ENCODE measurements at places on chromosomes 2 and 18. TPM values are rescaled to one million over a fixed set of nuclear protein-coding genes. Genes with fewer than 3 reads are reported as not detected.
A peak's percentile ranks its signal among the peaks of the same experiment; 100 is the strongest.

DNA sequence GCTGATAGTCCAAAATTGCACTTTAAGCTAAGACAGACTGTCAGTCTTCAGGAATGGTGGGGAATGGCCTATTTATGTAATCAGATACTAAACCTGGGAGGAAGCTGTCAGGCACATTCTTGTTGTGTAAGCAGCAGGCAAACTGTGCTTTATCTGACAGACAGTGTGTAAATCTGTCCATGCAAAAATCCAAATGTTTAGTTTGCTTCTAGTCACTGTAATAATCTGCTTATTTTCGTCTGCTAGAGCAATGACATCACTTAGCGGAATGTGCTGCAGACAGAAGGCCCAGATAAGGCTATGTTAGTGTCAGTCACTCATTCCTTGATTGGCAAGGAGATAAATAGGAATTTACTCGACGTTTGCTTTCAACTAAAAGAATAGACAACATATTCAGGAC is 263.5 kb downstream of the ZNF407 start:
- DNase-seq, result no peak

RGPD3 gene
- 0.07 TPM for total RNA-seq

DNA sequence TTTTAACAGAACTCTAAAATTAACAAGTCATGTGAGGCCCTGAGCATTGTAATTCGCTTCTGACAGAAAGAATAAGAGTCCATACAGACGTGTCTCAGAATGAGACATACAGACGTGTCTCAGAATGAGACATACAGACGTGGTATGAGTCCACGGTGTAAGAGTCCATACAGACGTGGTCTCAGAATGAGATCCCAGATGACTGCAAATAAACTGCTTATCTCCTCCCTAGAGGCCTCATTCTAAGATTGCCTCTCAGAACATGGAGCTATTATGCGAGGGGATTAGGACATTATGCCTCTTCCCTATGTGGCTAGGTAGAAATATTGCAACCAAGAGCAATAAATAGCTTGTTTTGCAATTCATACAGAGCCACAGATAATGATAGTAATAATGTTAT is 63.9 kb downstream of the NEB start:
- DNase-seq, result no peak

DNA sequence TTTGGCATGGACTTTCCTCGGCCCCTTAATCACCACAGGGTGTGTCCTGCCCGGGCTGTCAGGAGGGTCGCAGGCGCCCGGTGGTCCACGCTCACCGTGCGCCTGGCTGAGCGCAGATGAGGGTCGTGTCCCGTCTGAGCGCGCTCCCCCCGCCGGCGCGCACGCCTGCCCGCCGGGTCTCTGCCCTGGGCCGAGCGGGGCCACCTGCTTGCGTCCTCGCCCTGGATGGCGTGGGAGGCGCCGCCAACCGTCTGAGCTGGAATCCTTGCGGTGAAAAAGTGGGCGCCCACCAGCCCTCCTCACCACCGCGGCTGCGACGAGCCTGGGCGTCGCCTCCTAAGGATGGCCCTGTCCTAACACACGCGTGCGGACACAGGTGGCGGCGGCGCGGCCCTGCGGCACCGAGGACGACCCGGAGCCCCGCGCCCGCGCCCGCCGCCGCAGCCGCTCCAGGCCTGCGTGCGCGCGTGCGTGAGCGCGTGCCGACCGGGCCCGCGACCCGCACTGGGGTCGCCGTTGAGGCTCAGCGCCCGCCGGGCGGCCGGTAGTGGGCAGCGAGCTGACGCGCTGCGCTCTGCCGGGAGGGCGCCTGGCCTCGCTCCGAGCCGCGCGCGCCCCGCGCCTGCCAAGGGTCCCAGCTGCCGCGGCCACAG is 126.6 kb downstream of the ARHGEF4 start:
- no peak for DNase-seq

GRCh38 chr2:191417746-191418145 is 172.5 kb downstream of the MYO1B start:
- DNase-seq, result no peak

PAX3 gene
- total RNA-seq, result not detected

GRCh38 chr2:57696016-57696415 is 350.6 kb upstream of the VRK2 start:
- DNase-seq, result no peak

GRCh38 chr2:28778392-28778791 is 26.8 kb downstream of the PPP1CB start:
- no peak for DNase-seq

REL gene
- total RNA-seq, result 6.9 TPM

DNA sequence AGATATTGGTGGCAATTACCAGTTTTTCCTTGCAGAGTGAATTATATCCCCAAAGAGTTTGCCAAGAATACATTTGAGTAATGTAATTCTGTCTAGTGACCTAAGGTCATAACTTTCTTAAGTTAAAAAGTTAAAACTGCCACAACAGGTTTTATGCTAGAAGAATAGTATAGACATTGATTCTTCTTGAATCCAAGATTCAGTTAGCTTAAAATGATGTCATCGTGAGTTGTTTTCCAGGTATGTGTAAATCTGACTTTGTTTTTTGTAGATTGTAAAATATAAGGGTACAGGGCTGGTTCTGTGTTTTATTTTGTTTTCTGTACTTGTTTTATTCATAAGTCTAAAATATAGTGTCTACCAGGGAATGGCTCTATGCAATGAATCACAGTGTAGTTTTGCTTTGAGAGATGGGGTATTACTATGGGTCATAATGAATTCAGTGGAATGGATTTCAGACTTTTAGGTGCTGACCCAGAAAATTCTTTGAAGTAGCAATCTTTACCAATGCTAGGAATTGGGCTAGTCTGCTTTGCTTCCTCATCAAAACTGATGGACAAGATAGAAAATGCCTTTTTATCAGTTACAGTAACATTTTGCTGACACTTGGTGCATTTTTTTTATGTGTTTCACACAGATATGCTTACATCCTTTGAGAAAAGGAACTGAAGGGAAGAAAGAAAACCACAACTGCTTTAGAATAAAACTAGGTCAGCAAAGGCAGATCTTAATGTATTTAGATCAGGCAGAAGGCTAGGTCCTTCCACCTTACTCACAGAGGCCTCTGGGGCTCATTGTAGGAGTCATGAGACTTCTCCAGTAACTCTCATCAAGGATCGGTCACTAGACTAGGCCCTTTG is 20.8 kb upstream of the MGAT5 start:
- DNase-seq, result no peak

- DNase-seq, result no peak
Observed at GRCh38 chr2:128332091-128332634, 13.5 kb upstream of the HS6ST1 start.

- DNase-seq, result no peak
Observed at GRCh38 chr18:6960656-6961055, 156.9 kb downstream of the LAMA1 start.

TUBA3D gene
- 6.3 TPM for total RNA-seq

GRCh38 chr2:8796878-8797550 is 40.4 kb downstream of the KIDINS220 start:
- no peak for DNase-seq

DNA sequence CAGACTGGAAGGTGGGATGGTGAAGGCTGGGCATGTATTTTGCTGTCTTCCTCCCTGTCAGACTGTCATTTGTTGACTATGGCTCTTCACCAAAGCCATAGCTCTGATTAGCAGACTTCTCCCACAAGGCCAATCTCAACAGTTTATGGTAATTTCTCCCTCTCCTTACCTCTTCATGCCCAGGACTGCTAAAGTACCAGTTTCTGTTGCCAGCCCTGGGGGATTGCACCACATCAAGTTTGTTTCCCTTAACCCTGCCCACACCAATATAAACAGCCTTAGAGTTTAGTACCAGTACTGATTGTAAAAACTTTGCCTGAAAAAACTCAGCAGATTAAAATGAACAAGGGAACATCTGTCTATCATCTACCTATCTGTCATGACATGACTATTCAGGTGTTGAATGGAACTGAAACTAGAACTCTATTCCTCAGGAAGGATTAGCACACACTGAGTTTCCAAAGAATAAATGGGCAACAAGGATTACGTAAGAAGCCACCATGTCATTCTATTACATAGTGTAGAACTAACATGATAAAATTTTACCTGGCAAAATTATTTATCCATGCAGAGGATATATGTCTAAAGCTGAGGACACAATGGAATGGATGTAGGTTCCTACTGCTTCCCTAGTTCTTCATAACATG is 13.7 kb downstream of the FEZ2 start:
- DNase-seq, result no peak

GLI2 gene
- 1.0 TPM for total RNA-seq

FAM110C gene
- total RNA-seq, result 3.0 TPM

DNA sequence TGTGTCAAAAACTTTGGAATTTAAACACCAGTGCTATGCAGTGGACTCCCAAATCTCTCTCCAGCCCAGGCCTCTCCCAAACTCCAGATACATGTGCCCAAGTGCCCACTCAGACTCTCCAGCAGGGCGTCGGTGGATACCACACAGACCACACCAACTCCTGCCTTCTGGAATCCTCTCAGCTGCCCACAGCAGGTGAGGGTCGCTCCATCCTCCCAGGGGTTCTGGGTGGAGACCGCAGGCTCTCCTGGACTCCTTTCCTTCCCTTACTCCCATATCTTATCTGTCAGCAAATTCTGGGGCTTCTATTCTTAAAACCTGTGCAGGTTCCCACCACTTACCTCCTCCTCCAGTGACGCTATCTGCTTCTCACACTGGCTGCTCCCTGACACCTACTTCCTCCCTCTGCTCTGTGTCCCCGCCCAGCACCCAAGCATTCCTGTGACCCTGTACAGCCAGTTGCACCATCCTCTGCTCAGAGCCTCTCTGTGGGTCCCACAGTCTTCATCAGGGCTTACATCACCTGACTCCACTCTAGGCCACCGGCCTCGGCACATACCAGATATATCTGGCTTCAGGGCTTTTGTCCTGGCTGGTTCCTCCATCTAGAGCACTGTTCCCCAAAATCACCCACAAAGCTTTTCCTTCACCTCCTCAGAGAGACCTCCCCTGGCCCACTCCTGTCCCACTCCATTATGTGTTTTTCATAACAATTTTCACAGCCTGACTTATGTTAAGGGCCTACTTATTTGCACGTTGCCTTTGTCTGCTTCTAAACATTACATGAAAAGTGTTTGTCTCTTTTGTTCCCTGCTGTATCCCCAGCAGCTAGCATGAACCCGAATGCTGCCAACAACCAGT is 2.6 kb upstream of the IMP4 start:
- no peak for DNase-seq

- DNase-seq, result peak; percentile 32
Observed at GRCh38 chr18:58863539-58864145, 1.0 kb upstream of the ZNF532 start.

- no peak for DNase-seq
Observed at GRCh38 chr2:204664708-204665121, 119.4 kb downstream of the PARD3B start.

EDAR gene
- not detected for total RNA-seq

GRCh38 chr2:29607038-29607420 is 314.4 kb downstream of the ALK start:
- DNase-seq, result no peak

GPR39 gene
- total RNA-seq, result not detected

DNA sequence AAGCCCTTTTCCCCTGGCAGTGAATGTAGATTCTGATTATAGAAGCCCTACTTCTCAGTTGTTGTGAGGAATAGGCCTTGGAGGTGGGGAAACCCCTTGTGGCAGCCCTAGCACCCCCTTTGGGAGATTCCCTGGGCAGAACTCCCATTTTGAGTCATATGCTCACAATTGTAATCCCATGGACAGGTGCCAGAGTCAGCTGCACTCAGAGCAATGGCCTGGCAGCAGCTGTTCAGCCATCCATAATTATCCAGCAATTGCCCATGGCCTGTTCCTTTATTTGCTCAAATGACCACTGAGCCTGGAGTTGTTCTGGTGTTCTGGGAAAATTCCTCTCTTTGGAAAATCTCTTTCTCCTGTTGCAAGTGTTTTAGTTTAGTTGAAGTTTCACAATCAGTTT is 71.7 kb downstream of the PTRHD1 start:
- peak; percentile 52 for DNase-seq

DNA sequence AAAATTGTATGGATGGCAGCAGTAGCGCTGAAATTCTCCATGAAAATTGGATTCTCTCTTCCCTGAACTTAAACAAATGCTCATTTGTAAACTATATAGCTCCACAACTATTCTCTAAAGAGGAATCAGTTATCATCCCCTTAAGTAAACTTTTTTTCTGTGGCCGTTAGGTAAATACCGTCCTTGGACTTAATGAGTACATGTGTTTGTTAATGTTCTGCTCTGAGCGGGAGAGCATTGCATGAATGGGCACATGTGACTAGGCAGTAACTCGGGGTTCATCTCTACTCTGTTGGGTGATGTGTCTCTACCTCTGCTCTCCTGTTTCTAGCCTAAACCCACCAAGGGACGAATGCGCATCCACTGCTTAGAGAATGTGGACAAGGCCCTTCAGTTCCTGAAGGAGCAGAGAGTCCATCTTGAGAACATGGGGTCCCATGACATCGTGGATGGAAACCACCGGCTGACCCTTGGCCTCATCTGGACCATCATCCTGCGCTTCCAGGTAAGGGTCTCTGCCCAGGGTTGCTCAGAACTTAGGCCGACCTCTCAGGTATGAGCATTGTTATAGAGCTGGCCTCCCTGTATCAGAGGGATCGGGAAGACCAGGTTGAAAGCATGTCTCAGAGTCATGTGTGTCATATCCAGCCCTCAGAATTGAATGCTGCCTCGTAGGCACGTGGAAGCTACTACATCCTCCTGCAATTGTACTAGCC is 111.5 kb upstream of the EML6 start:
- DNase-seq, result no peak

SMYD1 gene
- 378 TPM for total RNA-seq

HJURP gene
- not detected for total RNA-seq

TRAPPC12 gene
- 78.8 TPM for total RNA-seq

CCDC178 gene
- 1.5 TPM for total RNA-seq

SIX3 gene
- total RNA-seq, result not detected

DNA sequence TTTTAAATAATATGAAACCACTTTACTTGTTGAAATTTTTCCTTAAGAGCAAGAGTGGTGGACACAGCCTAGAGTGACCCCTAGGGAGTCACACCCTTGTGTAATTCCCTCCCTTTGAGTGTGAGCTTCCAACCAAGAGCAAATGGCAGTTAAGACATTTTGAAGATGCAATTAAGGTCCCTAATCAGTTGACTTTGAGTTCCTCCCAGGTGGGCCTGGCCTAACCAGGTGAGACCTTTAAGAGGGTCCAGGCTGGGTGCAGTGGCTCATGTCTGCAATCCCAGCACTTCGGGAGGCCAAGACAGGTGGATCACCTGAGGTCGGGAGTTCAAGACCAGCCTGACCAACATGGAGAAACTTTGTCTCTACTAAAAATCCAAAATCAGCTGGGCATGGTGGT is 143.5 kb upstream of the PID1 start:
- DNase-seq, result no peak

DNA sequence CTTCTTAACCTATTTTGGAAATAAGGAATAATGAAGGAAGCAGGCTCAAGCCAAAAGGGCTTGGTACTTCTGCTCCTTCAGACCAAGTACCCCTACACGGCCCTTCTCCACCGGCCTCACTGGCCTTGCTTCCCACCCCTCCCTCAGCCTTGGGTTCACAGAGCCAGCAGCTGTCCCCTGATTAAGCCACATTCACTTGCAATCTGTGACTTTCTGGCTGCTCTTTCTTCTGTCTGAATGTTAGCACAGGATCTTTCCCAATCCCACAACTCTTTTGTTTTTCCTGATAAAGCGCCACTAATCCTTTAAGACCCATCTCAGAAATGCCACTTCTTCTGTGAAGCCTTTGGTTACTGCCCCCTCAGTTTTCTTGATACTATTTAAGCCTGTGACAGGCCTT is 52.4 kb downstream of the REEP1 start:
- DNase-seq, result no peak

GRCh38 chr2:232190796-232191195 is 187.8 kb upstream of the ALPP start:
- DNase-seq, result no peak

GRCh38 chr2:219002395-219003266 is 9.4 kb upstream of the CRYBA2 start:
- no peak for DNase-seq

- no peak for DNase-seq
Observed at GRCh38 chr2:168323529-168324021, 76.2 kb upstream of the STK39 start.

Data from heart right ventricle (tissue), 16 donors.